ENCODE measurements at places on chromosomes 3 and 15.

- peak; percentile 69 for DNase-seq
These were observed 21.6 kb downstream of the SPTSSB start for GRCh38 chr3:161349529-161350312.

GRCh38 chr3:20218215-20218614 lies 32.2 kb upstream of the SGO1 start:
- no peak for DNase-seq

- DNase-seq: peak; percentile 35
These were observed 2.4 kb downstream of the SIAH2 start for GRCh38 chr3:150760431-150761200.

DNA sequence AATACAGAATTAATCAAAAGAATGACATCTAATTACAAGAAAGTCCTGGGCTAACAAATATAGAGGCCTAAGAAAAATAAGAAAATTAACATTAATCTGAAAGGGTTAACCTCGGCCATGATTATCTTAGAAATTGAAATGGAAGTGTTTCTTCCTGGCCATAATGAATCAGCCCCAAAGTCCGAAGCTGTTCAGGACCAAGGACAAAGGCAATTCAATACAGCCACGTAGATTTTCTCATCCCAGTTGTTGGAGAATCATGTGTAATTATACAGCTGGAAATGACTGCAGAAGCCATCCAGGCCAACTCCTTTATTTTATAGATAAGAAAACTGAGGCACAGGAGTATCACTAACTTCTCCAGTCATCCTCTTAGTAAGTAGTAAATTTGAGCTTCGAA lies 38.0 kb upstream of the GBE1 start:
- peak; percentile 1 for DNase-seq

DNA sequence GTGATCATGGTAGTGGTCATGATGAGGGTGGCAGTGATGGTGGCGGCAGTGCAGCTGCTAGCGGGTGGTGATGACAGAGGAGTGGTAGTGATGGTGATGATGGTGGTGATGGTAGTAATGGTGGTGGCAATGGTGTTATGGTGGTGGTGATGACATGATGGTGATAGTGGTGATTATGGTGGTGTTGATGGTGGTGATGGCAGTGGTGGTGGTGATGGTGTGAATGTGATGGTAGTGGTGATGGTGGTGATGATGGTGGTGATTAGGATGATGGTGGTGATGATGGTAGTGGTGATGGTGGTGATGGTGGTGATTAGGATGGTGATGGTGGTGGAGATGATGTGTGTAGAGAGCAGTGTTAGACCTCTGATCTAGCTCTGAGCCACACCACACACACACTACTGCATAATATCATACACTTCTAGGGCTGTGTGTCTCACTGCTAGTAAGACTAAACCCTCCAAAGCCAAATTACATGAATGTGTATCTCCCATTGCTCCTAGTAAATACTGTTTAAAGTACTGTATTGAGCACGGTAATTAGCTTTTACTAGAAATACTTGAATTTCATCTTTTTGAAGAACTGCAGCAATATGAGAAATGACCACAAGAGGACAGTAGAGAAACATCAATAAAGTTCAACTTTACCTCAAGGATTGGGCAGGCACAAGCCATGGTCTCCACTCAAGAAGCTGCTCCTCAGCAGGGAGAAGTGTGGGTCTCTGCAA lies 28.8 kb downstream of the TMED3 start:
- peak; percentile 57 for DNase-seq

DNA sequence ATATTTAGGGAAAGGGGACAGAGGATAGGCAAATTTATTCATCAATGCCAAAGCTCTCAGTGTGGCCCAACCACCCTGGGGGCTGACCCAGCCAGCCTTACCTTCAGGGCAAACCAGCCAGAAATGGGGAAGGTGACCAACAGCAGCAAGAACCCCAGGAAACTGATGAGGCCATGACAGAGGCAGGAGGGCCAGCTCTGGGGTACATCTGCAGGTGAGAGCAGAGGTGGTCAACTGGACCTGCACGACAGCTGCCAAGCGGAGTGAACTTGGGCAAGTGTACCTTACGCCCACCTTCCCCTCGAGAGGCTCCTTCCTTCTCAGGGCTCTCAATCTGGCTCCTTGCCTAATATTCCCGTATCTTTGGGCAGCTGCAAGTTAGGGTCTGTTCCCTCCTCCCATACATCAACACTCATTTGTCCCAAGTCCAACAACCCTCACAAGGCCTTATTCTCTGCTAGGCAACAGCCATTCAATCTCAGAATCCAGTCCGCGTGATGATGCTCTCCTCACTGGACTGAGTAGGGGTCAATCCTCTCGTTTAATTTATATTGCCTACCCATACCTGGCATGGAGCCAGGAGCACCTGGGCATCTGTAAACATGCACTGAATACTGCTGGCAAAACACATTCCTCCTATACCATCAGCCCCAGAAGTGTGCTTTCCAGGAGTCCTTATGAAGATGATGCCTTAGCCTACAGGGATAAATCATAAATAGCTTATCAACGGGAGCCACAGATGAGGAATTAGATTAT lies 1.7 kb downstream of the STOML1 start:
- DNase-seq: no peak

DNA sequence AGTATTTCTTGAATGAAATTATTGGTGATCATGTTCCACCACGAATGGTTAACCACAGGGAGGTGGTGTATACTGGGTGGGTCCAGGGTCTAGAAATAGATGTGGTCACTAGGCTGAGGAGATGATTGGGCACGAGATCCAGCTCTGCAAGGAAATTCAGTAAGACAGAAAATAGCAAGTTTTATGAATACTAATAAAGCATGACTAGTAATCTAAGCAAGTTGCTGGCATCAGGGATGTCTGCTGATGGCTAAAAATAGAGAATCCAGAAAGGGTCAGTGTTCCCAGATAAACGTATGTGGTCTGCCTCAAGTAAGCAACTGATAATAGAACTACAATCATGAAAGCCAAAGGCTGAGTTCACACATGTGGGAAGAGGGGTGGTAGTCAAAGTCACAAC lies 108.3 kb upstream of the FRMD4B start:
- no peak for DNase-seq
